Fibroblast of lung (primary cell): ENCODE measurements at places on chromosomes 7 and 10. TPM values are rescaled to one million over a fixed set of nuclear protein-coding genes. Genes with fewer than 3 reads are reported as not detected.
A peak's percentile ranks its signal among the peaks of the same experiment; 100 is the strongest.

DNA sequence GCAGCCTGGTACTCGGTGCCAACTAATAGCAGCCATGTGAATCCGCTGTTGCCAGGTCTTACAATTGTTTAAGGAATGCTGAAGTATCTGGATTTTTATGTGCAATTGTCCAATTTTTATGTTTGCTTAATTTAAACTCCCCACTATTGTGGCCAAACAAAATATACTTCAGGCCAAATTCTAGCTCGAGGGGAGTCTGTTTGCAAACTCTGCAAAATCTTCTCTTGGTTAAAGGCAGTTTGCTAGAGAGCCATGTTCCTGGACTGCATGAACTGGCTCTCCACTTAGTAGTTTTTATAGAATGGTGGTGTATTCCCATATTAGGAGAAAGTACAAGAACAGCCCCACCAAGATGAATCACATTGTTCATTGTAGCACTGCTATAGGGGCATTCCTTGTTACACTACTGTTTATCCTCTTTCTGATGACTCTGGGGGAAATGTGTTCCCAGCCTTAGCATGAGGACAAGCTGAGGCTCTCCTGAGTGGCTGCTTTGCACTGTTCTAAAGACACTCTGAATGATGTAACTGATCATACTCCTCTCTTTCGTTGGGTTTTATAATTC is 178.0 kb upstream of the GLI3 start:
- DNase-seq, result no peak

GRCh38 chr7:47285860-47286491 is 295.9 kb downstream of the TNS3 start:
- no peak for DNase-seq

DNA sequence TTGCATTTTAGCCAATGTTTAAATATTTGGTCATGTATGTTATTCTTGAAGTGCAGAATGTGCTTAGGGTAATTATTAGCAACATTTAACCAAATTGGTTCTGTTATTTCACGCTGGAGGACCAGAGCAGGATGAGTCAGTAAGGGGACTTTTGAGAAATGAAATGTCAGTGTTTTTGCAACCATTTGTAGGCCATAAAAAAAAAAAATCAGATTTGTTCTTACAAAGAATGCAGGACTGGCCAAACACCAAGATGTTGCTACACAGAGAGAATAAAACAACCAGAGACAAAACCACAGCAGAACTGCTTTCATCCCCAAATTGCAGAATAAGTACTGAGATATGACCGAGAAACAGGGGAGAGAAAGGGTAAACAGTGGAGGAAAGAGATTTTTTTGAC is 62.1 kb downstream of the TPST1 start:
- peak; percentile 94 for DNase-seq

- DNase-seq, result no peak
Observed at GRCh38 chr10:15455456-15455855, 84.4 kb upstream of the FAM171A1 start.

The SUN3 gene
- polyA plus RNA-seq, result not detected in 2 replicates

DNA sequence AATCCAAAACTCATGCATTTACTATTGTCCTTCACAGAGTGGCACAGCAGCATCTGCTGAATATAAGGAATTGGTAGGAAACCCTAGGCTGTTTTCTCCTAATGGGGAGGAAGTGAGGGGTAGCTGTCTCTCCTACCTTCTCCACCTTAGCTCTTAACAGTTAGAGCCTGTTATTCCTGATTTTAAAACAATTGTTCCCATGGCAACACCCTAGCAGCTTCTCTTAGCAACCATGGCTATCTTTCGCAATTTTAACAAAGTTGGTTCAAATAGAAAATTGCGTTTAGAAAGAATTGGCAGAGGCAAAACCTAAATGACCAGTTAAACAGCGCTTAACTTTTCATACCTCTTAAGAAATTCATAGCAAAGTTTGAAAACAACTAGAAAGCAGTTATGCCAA is 603.4 kb upstream of the AUTS2 start:
- DNase-seq, result no peak

The FKBP6 gene
- not detected in 2 replicates for polyA plus RNA-seq

GRCh38 chr10:15603446-15604011 is 116.2 kb downstream of the ITGA8 start:
- no peak for DNase-seq

DNA sequence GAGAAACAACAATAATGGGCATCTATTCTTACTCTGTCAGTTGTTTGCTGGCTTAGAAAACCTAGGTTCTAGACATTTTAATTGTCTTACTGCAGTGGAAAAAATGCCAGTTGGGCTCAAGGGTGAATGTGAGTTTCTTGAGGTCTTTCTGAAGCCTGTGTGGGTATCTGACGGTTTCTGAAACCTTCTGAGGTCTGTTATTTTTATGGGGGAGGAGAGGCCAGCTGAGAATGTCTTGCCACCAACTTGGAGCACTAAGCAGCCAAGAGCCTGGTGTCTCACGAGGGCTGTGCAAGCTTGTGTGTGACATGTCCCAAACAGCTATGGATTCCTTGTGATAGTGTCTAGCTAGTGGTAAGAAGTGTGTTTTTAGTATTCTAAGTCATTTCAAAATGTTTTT is 24.2 kb upstream of the DDC start:
- no peak for DNase-seq

GRCh38 chr10:5448333-5449001 is 36.1 kb downstream of the NET1 start:
- no peak for DNase-seq

- no peak for DNase-seq
Observed at GRCh38 chr7:24138343-24138742, 145.6 kb upstream of the NPY start.

GRCh38 chr7:1567896-1568510 is 1.8 kb downstream of the PSMG3 start:
- DNase-seq, result peak; percentile 98

DNA sequence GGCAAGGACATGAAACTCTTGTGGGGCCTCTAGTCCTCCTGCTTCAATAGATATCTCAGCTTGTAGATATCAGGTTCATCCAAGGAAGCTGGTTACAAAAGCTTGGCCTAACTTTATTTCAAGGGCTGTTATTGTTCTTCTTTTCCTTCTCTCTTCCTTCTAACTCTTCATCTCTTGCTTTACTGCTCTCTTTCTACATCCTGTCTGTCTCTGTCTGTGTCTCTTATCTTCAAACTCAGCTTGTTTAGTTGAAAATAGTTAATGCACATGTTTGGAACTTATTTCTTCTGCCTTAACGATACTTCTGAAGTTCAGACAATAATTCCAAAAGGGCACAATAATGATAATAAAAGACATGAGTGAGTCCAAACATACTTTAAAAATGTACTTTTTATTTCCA is 393.9 kb downstream of the NXPH1 start:
- DNase-seq, result no peak

- no peak for DNase-seq
Observed at GRCh38 chr10:77281719-77282118, 355.9 kb downstream of the KCNMA1 start.

DNA sequence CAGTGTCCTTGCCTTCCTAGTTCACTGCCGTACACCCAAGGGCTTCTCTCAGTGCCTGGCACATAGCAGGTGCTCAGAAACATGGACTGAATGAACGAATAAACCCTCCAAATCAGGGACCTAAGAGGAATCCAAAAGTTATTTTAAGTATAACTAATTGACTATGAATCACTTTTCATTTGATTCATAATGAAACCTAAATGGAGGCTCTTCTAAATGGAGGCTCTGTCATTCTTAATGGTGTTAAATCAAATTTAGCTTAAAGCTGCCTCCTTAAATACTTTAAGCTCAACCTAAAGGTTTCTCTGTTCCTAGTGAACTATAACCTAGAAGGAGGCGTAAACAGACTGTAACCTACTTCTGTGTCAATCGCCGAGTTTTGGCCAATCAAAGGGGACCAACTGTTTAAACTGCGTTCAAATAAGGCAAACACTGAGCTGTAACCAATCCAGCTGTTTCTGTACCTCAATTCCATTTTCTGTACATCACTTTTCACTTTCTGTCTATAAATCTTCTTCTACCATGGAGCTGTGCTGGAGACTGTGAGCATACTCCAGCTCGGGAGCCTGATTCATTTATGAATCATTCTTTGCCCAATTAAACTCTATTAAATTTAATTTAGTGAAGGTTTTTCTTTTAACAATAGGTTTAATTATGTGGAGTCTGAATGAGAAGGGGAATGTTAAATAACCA is 11.0 kb downstream of the PYROXD2 start:
- peak; percentile 47 for DNase-seq

The C10orf95 gene
- not detected in 2 replicates for polyA plus RNA-seq

DNA sequence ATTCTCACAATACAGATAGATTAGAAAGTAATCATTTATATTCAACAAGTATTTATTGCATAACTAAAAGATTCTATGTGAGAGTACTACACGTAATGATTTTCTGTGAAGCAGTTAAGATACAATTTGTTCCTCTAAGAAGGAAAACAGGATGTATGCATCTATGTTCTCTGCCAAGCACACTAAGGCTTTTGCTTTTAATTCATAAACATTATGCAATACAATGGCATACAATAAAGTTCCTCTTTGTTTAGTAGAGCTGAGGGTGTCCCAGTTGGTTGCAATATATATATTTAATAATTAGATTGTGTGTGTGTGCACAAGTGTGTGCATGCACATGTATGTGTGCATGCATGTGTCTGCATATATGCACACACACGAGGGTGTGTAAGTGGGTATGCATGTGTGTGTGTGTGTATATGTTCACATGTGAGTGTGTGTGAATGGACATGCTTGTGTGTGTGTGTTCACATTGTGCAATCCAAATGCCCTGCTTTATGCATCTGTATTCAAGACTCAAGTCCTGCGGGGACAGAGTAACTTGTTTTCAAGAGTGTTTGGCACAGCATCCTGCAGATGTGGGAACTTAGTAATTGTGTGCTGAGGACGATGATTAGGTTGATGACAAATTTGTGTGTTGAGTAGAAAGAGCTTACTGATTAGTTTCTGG is 481.5 kb upstream of the KLF6 start:
- peak; percentile 94 for DNase-seq

The CALN1 gene
- polyA plus RNA-seq, result not detected in 2 replicates

- peak; percentile 39 for DNase-seq
Observed at GRCh38 chr7:36161996-36162395, 8.9 kb downstream of the EEPD1 start.

DNA sequence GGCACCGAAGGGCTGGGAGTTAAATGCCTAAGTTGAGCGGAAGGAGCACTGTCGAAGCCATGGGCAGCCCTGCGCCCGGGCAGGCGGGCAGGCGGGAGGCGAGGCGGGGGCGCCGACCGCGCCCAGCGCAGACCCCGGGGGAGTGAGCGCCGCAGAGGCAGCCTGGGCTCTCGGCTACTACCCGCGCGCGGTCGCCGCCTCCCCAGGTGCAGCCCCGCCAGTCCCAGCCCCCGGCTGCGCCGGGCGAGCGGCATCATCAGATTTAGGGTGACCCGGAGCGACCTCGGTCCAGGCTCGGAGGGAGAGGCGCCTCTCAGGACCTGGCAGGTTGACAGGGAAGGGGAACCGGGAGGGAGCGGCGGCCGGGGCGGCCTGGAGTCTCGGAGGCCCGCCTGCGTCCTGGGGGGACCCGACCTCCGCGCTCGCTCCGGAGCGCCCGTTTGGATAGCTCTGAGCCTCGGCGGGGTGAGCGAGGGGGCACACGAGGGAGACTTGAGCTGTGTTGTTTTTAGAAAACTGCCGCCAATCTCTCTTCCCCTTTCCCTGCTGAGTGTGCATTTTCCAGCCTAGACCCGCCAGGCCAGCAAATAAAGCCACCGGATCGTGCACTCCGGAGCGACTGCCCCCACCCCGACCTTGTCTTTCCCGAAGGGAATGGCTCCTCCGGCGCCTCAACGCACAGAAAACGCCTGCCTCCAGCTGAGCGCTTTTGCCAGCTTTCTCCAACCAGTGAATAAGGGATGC is 2.3 kb upstream of the NRP1 start:
- no peak for DNase-seq
